ENCODE measurements at places on chromosomes 13 and 19.

DNA sequence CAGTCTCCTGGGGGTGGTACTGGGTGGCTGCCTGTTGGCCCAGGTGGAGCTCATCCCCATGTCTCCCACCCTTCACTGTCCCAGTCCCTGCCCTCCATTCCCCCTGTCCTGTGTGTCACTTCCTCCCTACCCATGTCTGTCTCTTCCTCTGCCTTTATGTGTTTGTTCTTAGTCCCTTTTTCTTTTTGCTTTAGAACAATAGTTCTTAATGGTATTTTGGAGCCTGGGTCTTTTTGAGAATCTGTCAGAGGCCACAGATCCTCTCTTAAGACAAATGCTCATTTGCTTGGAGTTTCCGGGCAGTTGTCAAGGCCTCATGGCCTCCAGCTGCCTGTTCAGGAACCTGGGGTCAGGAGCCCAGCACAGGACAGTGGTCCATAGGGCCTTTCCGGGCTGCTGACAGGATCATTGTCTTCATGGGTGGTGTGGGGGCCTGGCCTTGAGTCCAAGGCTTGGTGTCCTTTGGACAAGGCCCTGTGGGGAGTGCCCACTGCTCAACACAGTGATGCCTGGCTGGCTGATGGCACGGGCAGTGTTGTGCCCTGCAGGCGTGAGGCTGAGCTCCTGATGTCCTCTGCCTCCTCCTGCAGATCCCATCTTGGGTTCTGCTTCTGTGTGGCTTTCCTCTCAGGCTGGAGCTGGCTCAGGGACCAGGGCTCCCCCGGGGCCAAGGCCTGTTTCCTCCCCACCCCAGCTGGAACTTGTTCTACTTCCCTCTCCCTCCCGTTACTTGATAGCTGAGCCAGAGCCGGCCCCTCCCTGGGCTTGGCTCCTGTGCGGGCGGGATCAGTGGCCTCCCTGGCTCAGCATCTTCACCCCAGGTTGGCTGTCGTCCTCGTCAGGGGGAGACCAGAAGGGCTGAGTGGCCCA, 3.5 kb downstream of the EGLN2 start:
- DNase-seq = no peak

DNA sequence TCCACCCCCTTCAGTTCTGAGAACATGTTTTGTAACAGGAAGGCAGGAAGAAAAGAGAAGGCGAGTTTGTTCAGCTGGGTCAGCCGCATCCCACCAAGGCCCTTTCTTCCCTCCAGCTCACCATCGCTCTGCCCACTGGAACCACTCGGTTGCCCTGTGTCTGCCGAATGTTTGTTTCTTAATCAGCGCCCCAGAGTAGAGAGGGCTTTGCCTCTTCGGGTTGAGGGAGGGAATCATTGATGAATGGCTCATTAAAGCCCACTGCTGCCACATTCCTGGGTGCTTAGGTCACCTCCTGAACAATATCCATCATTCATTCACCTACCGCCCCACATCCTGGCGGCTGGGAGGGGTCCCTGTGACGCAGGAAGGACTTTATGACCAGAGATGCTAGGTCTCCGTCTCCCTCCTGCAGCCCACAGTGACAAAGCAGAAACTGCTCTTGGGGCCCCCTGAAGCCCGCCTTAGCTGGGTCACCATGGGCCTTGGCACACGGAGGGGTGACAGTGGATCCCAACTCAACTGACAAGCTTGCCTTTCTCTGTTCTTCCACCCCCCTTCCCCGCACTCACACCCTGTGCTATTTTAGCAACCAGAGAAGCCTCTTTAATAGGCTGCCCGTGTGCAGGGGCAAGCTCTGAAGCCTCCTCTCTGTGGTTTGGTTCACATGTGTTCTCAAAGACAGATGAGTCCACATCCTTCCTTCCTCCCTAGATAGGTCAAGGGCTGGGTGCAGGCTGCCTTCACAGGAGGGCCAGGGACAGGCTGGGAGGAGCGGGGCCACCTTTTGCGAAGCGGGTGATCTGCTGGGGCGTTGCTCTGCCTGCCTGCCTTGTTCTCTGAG, 46.2 kb downstream of the ACTN4 start:
- DNase-seq = no peak

DNA sequence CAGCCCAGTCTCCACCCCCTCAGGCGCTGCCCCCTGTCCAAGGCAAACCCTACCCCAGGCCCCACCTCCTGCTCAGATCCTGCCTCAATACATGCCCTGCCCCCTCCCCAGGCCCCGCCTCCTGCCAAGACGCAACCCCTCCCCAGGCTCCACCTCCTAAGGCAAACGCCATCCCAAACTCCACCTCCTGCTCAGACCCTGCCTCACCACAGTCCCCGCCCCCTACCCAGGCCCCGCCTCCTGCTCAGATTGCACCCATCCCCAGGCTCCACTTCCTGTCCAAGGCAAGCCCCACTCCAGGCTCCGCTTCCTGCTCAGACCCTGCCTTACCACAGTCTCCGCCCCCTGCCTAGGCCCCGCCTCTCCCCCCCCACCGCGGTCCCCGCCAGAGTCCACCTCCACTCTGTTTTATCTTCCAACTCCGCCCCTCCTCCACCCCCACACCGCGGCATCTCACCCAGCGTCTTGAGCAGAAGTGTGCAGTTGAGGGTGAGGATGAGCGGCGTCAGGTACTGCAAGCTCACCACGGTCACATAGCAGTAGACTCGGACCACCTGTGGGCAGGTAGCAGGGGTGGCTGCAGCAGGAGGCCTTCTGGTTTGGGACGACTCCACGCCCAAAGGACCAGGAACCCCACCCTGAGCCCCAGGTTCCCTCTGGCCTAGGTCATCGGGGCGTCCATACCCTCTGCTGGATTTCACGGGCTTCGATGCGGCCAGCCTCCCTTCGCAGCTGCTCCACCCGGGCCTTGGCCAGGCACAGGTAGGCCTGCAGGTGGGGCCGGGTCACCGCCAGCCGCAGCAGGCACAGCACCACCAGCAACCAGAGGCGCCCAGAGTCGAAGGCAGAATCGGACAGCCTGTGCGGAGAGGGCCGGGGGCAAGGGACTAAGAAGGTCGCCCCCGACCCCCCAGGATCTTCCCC, 17.7 kb downstream of the TMEM161A start:
- DNase-seq = no peak

DNA sequence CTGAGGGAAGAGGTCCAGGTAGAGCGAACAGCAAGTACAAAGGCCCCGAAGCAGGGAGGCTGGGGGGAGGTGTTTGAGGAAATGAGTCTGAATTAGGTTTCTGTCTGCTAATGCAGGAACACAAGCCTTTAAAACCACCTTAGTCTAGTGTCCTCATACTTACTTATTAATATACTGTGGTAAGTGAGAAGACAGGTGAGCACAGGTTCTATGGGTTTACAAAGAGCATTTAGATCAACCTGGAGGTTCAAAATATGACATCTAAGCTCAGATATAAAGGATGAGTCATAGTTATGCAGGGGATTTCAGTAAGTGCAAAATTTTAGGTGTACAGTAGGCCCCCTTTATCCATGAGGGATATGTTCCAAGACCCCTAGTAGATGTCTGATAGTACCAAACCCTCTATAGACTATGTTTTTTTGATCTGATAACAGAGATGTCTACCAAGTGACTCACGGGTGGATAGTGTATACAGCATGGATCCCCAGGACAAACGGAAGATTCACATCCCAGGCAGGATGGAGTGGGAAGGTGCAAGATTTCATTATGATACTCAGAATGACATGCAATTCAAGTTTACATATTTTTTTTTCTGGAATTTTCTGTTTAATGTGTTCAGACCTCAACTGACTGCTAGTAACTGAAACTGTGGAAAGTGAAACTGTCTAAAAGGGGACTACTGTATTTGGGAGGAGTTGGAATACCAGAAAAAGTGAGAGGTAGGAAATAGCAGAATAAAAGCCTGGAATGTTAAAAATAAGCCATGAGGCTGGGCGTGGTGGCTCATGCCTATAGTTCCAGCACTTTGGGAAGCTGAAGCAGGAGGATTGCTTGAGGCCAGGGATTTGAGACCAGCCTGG, 18.2 kb upstream of the MED4 start:
- DNase-seq = no peak

DNA sequence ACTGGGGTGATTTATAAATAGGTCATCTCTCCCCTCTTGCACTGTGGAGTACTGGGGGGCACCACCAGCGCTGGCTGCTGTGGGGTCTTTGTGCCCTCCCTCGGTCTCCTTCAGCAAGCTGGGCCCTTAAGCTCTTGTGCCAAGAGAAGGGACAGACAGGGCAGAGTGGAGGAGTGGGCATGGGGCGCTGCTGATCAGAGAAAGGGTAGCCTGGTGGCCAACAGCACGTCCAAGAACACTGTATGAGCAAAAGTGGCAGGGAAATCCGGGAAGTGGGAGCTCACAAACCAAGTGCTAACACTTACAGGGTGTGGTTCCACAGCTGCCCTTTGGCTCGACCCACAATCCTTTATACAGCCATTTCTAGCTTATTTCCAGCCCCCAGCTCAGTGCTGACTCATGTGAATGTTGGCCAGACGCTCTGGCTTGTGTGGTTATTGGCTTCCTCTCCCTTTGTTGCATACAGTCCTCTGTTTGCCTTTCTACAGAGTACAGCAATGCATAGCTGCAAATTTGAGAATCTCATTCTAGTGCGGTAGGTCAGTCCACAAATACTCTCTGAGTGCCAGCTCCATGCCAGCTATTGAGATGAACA, 298.8 kb downstream of the SHISA2 start:
- DNase-seq = peak; percentile 32

DNA sequence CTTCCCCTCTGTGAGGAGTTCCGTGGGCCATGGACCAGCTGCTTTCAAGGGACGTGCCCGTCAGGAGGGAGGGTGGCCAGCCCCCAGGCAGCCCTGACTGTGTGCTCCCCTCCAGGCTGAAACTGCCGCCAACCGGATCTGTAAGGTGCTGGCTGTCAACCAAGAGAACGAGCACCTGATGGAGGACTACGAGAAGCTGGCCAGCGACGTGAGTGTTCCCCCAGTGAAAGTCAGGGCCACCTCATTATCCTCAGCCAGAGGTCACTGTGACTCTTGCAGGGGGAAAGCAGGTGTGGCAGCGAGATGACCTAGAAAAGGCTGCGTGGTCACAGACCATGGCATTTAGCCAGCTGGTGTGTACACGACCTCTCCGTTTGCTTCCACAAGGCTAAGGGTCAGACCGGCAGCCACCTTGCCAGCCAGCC, 29.9 kb downstream of the CAPN12 start:
- no peak for DNase-seq

DNA sequence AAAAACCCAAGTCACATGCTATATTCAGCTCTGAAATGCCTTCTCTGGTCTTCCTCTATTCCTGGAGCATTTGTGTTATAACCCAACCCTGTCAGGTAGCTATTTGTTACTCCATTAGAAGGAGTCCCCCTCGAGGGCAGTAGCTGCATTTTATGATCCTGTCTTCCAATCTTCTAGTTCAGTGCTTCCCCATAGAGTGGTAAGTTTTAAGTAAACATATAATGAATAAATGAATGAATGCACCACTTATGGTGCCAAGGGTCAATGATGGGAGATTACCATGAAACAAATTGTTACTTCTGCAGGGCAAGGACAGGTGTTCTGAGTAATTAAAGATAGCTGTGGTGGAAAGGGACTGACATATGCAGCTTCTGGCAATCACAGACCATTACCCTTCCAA, 4.0 kb downstream of the RASL11A start:
- DNase-seq = no peak

GRCh38 chr13:74210693-74211393, 76.6 kb upstream of the KLF12 start:
- DNase-seq = no peak

GRCh38 chr13:88602786-88603777, 931.9 kb downstream of the SLITRK5 start:
- no peak for DNase-seq

DNA sequence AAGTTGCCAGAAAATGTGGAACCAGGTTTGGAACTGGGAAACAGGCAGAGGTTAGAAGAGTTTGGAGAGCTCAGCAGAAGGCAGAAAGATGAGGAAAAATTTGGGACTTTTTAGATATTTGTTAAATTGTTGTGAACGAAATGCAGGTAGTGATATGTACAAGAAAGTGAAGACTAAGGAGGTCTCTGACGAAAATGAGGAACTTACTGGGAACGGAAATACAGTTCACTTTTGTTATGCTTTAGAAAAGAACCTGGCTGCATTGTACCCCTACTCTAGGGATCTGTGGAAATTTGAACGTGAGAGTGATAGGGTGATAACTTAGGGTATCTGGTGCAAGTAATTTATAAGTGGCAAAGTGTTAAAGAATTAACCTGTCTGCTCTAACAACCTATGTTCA, 632.4 kb downstream of the SLITRK5 start:
- DNase-seq = no peak

- no peak for DNase-seq
Measured at GRCh38 chr19:33287927-33288326, 14.4 kb downstream of the CEBPA start.

DNA sequence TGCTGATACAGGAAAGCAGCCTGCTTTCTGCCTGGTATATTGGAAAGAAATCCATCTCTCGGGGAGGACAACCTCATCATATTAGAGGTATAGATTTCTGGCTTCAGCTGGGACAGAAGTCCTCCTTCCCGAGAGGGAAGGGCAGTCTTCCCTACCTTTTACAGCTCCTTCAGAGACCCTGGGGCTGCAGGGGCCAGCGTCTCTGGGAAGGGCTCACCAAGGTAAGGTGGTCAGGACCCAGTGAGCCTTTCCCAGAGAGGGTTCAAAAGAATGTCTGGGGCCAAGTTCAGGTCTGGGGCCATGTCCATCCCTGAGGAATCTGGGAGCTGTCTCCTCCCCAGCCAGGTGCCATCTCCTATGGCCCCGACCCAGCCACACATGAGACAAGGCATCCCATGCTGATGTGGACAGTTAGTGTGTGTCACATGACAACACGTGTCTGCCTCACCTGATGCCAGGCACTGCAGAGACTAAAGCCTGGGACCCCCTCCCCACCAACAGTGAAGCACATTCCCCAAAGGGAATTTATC, 136.4 kb downstream of the URI1 start:
- DNase-seq = no peak

- DNase-seq = peak; percentile 6
Measured at GRCh38 chr13:97432232-97432916, 1.6 kb upstream of the RAP2A start.

- no peak for DNase-seq
Measured at GRCh38 chr13:111156421-111156820, 41.3 kb downstream of the ARHGEF7 start.
